ENCODE measurements at places on chromosomes 6 and 20.
A peak's percentile ranks its signal among the peaks of the same experiment; 100 is the strongest.

- DNase-seq, result peak; percentile 58
Measured at GRCh38 chr20:46752728-46753127, 43.3 kb downstream of the SLC2A10 start.

GRCh38 chr6:49401063-49401462, 62.0 kb downstream of the MMUT start:
- DNase-seq, result no peak

DNA sequence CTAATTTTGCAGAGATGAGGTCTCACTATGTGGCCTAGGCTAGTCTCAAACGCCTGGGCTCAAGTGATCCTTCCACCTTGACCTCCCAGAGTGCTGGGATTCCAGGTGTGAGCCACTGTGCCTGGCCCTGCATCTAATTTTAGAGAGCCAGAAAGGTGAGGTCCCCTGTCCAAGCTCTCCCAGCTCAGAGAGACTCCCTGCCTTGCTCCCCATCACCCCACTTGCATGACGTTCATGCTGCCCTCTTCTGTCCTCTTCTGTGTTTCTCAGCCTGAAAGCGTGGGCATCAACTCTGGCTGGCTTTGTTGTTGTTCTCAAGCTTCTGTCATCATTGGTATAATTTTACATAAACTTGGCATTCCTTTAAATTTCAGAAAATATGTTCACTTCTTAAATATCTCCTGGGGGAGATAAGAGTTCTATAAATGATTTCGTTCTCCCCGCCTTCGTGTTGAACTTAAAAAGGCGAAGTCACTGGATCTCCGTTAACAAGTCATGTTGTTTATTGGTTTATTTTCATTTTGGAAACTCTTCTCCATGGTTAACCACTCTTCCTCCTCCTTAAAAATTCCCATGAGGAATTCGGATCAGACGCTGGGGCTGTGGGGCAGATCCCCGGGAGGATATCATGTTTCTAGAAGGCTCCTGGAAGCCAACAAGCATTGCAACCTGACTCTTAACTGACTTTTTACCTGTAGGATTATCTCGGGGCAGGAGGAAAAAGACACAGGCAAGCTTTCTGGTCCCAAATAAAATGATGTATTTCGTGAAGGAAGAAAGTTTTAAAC, 13.2 kb upstream of the PARD6B start:
- DNase-seq, result no peak

DNA sequence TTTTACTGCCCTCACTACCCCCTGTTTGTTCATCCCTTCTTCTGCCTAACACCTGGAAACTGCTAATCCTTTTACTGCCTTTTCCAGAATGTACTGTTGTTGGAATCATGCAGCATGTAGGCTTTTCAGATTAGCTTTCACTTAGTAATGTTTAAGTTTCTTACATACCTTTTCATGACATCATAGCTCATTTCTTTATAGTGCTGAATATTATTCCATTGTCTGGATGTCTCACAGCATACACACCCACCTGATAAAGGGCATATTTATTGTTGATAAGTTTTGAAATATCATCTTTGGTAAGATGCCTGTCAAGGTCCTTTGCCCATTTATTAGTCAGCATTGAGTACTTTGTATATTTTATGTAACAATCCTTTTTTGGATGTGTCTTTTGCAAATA, 588.2 kb upstream of the NRSN1 start:
- DNase-seq, result no peak

DNA sequence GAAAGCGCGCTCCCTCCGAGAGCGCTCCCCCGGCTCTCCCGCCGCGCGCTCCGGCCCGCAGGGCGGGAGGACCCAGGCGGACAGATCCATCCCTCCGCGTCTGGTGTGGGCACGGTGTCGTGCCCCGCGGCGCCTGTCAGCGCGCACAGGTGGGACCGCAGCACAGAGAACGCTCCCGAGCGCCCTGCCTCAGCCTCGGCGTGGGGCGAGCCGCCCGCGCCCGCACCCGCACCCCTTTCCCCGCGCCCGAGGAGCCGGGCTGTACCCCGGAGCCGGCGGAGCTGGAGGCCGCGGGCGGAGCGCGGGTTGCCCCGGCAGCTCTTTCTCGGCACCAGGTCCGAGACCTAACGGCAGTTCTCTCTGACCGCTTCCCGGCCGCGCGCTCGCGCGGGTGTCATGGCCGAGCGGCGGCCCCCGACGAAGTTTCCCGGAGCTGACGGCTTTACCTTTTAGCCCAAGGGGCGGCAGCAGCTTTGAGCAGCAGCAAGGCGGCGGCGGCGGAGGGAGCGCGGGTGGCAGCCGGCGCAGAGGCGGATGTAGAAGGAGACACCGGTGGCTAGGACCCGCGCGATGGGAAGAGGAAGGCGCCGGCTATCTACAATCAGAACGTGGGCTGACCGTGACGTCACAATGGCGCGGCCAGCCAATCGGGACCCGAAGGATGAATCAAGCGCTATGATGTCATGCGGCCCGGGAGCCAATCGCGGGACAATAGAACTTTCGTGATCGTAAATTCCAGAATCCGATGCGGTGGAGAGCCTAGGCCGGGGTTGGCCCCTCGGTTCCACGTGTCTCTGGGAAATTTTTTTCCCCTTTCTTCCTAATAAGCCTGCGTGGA, at the start of gene ELOVL5:
Gene ELOVL5, minus strand, starts transcription at position 580 of the 838 bp plus-strand sequence. CDS start 53,251 bp downstream, outside the sequence.
- DNase-seq, result peak; percentile 92

DNA sequence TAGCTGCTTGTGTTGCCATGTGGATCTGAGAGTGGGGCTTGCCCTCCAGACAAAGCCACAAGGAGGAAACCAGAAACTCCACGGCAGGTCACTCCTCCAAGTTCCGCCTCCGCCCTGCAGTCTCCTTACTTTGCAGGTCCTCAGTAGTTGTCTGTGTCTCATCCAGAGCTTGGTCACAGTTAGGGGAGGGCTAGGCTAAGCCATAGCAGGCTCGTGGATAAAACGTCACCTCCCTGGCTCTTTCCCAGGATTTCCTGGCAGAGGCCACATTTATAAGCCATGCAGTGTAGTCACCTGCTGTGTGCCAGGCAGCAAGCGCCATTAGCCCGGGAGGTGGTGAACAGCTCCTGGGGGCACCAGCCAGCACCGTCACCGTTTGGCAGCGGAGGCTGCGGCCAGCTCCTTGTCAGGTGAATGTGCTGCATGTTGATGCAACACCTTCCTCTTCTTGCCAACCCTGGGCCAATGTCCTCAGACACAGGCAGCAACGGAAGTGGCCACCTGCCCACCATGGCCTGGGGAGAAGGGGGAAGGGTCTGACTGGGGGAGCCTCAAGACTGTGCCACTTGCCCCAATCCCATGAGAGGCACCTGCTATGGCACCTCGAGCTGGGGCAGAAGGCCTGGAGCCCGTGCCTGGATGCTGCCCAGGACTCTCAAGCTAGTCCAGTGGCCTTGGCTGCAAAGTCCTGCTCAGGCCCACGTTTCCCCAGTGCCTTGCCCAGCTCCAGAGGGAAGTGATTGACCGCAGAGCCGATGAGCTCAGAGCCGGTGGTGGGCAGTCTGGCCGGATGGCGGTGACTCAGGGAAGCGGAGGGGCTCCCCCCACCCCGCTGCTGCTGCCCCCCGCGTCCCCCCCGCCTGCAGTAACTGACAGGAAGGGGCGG, 39.0 kb upstream of the SLCO4A1 start:
- DNase-seq, result no peak

GRCh38 chr20:60132827-60133670, 174.8 kb downstream of the CDH26 start:
- DNase-seq, result no peak

DNA sequence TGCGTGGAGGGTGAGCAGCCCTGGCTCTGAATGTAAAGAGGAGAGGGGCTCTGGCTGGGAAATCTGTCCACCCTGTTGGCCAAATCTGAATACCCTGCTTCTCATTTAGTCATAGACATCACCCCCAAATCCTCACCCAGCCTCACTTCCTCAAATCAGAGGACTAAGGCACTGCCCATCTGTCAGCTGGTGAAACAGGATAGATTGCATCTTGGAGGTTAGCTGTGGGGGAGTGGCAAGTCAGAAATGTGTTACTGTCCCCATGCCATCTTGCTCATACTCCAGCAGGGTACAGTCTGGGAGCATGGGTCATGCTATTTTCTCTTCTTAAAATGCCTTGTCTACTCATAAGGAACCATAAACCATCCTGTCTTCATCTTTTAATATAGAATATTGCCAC, 9.5 kb upstream of the DTNBP1 start:
- no peak for DNase-seq

GRCh38 chr20:58616411-58616810, 34.7 kb upstream of the STX16 start:
- no peak for DNase-seq

- no peak for DNase-seq
Measured at GRCh38 chr20:33099843-33100538, 20.5 kb downstream of the BPIFB4 start.

DNA sequence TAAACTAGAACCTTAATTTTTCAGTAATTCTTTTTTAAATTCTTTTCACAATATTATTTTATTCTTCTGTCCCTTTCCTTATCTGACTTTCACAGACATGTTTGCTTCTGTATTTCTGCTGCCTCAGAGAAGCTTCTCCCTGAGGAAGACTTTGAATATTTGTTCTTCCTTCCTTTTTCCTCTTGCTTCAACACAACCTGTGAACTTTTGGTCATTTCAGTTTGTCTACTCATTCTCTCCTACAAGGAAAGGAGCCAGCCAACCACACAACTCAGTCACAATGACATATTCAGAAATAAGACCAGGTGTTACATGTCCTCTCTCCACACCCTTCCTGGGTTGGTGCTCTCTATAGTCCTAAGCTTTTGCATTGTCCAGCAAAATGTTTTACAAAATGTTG, 310.4 kb downstream of the TFAP2B start:
- DNase-seq, result no peak

DNA sequence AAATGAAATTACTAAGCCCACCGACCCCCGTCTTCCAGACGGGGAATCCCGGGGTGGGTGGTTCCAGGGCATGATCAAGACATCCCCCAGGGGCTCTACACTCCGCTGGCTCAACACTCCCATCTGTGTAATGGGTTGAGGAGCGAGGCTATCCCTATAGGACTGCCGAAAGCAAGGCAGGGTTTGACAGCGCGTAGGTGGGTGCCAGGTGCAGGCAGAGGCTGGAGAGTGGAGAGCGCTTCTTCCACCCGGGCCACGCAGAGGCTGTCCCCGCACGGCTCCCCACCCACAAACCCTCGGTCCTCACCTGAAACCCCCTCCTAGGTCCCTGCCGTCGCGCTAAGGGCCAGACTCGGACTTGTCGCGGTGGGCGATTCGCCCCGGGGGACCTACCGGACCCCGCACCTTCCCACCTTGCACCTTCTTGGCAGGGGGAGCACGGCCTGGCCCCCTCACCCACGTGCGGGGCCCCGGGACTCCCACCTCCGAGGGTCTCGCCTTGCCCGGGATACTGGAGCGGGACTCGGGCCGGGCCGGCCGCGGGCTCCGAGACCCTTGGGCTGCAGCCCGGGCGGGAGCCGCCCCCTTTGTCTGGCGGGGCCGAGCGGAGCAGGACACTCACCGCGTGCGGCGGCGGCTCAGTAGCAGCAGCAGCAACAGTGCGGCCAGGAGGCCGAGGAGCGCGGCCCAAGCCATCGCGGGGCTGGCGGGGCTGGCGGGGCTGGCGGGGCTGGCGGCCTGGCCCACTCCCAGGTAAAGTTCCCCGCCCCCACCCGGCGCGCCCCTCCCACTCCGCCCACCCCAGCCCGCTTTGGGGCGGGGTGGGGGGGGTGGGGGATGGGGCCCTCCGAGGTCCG, at the start of gene PTGIS:
Gene PTGIS, minus strand, starts transcription at position 717 of the 857 bp plus-strand sequence. Its CDS starts 21 bp downstream, at position 696.
- DNase-seq, result peak; percentile 5

DNA sequence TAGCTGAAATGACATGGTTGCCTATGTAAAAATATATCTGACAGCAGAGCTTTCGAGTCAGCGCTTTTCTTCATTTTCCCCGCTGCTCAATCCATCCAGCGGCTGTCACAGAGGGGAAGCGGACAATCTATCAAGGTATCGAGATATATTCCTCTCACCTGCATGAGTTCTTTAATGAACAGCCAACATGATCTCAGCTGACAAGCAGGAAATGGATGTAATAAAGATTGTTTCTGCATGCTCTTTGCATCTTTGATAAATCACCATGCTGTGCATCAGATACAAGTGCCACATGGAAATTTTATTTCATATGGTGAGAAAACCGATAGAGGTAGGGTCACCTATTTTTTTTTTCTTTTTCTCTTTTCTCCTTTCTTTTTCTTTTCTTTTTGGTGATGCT, 602.3 kb upstream of the MMS22L start:
- DNase-seq, result no peak

DNA sequence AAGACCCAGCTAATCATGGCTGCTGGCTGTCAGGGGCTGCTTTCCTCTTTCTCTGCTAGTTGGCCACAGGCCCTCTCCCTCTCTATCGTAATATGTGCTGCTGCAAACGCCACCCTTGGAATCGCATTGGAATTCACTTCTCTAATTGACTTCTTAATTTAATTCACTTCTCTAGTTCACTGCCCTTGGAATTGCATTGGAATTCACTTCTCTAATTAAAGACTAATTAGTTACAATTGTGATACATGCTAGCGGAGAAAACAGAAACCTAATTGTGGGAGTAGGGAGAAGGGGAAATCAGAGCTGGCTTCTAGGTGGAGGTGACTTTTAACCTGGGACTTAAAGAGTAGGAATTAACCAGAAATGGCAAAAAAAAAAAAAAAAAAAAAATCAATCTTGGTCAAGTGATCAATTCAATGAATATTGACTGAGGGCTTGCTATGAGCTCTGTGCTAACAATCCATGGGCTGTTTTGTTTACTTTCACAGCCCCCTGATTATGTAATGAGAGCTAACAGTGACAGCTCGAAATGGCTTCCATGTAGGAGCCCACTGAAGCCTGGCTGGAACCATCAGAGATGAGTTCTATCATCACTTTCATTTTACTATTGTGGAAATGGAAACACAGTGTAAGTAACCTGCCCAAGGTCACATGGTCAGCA, 11.3 kb downstream of the ZFP64 start:
- no peak for DNase-seq

GRCh38 chr20:49045440-49046086, 549 bp upstream of the CSE1L start:
- DNase-seq, result peak; percentile 1

DNA sequence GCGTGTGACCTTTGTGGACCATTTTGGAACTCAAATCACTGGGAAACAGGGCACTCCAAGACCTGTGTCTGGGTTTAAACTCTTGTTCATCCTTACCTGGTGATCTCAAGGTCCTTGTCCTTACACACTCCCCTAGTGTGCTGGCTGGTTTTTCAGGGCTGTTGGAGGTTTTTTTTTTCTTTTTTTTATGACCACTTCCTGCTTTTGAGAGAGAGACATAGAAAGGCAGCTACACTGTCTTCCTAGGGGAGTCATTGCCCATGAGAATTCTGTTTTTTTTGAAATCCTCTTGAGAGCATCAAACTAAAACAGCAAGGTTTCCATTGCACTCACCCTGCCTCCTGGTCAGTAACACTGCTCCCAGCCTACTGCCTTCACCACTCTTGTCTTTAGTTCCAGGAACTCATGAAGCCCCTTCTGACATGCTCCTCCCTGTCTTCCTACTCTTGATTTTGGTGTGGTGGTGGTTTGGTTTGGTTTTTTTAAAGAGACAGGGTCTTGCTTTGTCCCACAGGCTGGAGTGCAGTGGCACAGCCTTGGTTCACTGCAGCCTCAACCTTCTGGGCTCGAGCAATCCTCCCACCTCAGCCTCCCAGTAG, 28.6 kb downstream of the PRPH2 start:
- DNase-seq, result no peak

- no peak for DNase-seq
Measured at GRCh38 chr6:153725456-153725855, 313.6 kb upstream of the OPRM1 start.

- peak; percentile 3 for DNase-seq
Measured at GRCh38 chr20:63234693-63235398, 859 bp upstream of the BIRC7 start.

- no peak for DNase-seq
Measured at GRCh38 chr6:107066697-107067659, 39.0 kb downstream of the MTRES1 start.

- no peak for DNase-seq
Measured at GRCh38 chr6:37920667-37921066, 101.1 kb downstream of the ZFAND3 start.

Data from NCI-H2227 treated with DMSO at 0.1 percent for 48 hours (cell line).